EL (cell line): ENCODE measurements at places on chromosomes 11 and 22.

GRCh38 chr11:104320097-104320496 lies 156.2 kb upstream of the PDGFD start:
- DNase-seq = no peak

DNA sequence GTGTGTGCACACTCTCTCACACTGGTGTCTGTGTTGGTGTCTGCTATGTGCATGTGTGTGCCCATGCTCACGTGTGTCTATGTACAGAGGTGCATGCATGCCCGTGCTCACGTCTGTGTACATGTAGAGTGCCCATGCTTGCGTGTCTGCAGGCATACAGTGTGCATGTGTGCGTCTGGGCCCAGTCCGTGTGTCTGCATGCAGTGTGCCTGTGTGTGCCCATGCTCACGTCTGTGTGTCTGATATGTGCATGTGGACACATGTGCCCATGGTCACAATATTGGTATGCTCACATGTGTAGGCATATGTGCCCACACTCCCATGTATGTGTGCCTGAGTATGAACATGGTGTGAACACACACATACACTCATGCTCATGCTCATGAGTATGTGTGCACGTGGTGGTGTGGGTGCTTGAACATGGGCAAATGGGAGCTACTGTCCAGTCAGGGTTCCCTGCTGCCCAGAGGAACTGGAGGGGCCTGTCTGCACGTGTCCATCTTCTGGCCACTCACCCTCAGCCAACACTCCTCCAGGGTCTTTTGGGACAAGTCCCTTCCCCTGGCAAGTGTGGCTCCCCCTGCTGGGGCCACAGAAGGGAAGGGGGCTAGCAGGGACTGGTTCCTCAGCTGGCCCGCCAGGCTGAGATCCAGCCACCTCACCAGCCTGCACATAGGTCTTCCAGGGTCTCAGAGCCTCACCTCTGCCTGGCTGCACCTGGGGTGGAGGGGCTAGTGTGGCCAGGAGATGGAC lies 7.3 kb upstream of the TBX1 start:
- DNase-seq = no peak

DNA sequence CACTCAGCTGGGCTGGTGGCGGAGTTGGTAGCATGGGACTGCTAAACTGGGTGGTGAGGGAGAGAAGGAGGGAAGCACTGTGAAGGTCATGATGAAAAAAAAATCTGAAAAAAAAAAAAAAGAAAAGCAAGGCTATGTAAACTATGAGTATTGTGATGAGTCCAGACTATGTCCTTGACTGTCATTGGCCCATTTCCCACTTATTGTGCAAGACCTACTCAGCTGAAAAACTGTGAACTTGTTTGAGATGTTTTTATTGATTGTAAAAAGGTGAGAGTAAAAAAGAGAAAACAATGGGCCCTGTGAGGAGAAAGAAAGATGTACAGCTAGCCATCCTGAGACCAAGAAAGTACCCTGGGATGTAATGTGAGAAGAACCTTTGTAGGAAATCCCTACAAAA lies 798.4 kb upstream of the TENM4 start:
- DNase-seq = no peak

DNA sequence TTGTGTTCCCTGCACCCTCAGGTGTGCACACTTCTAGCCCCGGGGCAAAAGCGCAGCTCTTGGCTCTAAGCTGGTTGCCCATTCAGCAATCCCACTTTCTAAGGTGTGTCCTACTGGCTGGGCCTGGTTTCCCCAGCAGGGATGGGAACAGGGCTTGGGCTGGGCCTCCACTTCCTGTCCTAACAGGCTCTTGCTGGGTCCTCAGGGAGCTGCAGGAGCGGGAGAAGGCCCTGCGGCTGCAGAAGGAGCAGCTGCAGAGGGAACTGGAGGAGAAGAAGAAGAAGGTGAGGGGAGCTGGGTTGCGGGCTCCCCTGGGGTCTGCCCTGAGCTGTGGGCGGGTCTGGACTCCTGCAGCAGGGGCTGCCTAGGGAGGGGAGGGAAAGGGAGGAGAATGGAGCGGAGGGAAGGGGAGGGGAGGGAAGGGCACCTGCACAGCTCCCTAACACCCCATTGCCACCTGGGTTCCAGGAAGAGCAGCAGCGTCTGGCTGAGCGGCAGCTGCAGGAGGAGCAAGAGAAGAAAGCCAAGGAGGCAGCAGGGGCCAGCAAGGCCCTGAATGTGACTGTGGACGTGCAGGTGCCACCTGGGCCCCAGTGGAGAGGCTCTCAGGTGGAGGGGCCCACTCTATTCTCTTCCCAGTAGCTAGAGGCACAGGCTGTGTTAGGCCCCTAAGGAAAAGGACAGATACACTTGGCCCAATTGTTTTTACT lies 24.6 kb downstream of the INCENP start:
- no peak for DNase-seq

GRCh38 chr11:441418-442274 lies at the start of gene ANO9:
Gene ANO9, minus strand, starts transcription at chr11:442011. Its CDS starts 85 bp downstream, at chr11:441926.
- DNase-seq = no peak

- DNase-seq = no peak
Observed at GRCh38 chr11:68541116-68541515, 80.6 kb downstream of the PPP6R3 start.

GRCh38 chr11:129298988-129299387 lies 76.7 kb upstream of the BARX2 start:
- no peak for DNase-seq

- DNase-seq = peak; percentile 31
Observed at GRCh38 chr11:75602951-75603350, 40.9 kb downstream of the SERPINH1 start.
